A172 (cell line): ENCODE measurements at places on chromosomes 13 and 19. TPM values are rescaled to one million over a fixed set of nuclear protein-coding genes. Genes with fewer than 3 reads are reported as not detected.

GRCh38 chr19:58328999-58329398 is 2.2 kb downstream of the ZSCAN22 start:
- DNase-seq = no peak

DNA sequence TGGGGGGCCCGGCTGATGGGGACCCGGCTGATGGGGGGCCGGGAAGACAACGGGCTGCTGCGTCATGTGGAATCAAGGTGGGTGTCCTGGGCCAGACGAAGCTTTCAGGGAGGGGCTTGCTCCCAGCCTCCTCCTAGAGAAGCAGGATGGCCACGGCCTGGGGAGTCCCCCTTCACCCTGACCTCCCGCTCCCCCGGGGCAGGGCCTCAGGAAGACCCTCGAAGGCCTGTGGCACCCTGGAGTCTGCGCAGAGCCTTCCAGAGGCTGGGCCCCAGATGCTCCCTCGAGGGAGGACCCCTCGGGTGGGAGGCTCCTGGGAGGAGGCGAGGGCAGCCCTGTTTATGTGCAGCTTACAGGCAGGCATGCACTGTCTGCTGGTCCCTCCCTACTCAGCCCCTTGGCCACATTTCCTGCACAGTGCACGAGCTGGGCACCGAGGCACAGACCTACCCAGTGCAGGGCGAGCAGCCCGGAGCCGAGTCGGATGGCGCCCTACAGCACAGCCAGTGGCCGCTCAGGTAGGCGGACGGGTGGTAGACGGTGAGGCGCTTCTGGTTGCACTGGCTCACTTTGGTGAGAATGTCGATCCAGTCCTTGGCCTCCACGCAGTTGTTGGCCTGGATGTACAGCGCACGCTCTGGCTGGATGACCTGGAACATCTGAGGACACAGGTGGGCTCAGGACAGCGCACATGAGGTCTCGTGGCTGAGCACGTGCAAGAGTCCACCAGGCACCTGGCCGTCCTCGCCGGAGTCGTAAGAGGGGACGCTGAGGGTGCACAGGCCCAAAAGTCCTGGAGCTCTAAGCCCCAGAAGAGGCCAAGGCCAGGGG is 22.4 kb upstream of the C13orf46 start:
- DNase-seq = no peak

GRCh38 chr13:101301053-101301452 is 115.3 kb downstream of the NALCN start:
- DNase-seq = no peak

The NLRP12 gene
- total RNA-seq = not detected in 2 replicates

The NKPD1 gene
- total RNA-seq = not detected in 2 replicates

GRCh38 chr13:52361225-52361624 is 44.7 kb downstream of the THSD1 start:
- DNase-seq = no peak

GRCh38 chr13:96741779-96742178 is 252.5 kb downstream of the OXGR1 start:
- no peak for DNase-seq

- no peak for DNase-seq
Observed at GRCh38 chr19:4742723-4743646, 19.3 kb upstream of the DPP9 start.

DNA sequence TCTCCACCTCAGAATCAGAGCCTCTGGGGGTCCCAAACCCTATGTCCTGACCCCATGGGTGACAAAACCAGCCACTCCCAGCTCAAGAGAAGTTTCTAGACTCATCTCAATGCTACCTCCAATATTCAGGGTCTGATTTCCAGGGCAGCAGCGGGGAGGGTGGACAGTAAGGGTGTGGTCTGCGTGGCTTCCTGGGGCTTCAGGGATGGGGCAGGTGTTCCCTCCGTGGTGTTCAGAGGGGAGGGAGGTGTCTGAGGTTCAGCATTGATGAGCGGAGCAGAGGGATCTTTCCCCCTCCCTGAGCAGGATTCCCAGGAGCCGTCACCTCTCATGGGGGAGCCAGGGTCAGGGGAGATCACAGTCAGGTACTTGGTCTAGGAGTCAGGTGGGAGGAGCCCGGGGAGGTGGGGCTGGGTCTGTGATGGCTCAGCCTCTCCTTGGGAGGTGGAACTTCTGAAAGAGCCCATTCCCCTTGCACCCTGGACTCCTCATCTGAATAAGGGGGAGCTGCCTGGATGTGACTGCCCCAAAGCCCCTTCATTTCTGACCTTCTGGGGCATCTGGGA is 2.9 kb downstream of the LILRA2 start:
- DNase-seq = no peak

GRCh38 chr19:40584007-40584406 is 7.3 kb downstream of the SHKBP1 start:
- DNase-seq = peak; percentile 37

The CBLC gene
- not detected in 2 replicates for total RNA-seq

The FGF9 gene
- not detected in 2 replicates for total RNA-seq

The ATP4B gene
- not detected in 2 replicates for total RNA-seq

DNA sequence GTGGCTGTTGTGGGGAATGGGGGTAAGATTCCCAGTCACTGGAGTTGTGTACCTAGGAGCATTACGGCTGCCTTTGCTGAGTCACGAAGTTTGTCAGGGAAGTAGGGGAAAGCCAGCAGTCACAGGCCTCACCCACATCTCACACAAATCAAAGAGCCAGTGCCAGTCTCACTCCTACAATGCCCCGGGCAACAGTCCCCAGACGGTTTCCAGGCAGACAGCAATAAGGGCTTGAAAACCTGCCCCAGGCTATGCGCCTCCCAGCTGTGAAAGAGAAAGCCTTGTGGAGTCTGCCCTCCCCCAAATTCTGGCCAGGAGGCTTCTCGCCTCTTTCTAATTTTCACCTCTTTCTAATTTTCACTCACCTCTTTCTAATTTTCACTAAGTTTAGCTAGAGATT is 142.3 kb upstream of the EDNRB start:
- DNase-seq = peak; percentile 33

DNA sequence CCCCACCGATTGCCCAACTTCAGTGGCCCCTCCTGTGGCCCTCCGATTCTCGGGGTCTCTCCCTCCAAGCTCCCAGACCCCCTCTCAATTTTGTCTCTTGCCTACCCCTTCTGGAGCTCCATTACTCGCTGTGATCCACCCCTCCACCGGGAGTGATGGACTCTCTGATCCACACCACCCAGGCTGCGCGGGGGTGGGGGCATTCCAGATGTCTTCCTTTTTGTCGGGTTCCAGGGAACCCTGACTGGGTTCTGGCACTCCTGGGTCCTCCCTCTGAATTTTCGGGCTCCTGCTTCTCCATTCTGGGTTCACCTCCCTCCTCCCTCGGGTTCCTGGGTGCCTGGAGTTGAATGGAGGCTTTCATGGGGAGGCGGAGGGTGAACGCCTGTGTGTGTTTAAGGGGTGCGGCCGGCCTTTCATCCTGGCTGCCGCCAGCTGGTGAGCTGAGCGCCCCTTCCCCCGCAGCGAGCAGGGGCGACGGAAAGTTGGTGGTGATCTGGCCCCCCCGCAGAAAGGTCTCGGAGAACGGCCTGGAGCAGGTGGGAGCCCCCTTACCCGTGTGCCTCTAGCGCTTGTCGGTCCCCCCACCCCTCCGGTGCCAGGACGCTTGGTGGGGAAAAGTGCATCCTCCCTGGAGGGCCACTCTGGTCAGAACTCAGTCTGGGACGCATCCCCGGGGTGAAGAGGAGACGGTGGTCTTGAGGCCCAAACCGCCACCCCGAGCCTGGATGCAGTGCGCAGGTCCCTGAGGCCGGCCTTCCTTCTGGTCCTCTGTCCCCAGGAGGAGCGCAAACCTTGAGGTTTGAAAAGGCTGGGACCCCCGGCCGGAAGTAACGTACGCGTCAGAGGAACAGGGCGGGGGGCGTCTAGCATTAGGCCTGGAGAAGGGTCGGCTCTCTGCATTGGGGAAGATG is 1.6 kb downstream of the MISP3 start:
- no peak for DNase-seq

- no peak for DNase-seq
Observed at GRCh38 chr19:8486661-8487136, 15.7 kb downstream of the PRAM1 start.
